GM12878 (cell line): ENCODE measurements at places on chromosomes 7 and 10.
A peak's percentile ranks its signal among the peaks of the same experiment; 100 is the strongest.

DNA sequence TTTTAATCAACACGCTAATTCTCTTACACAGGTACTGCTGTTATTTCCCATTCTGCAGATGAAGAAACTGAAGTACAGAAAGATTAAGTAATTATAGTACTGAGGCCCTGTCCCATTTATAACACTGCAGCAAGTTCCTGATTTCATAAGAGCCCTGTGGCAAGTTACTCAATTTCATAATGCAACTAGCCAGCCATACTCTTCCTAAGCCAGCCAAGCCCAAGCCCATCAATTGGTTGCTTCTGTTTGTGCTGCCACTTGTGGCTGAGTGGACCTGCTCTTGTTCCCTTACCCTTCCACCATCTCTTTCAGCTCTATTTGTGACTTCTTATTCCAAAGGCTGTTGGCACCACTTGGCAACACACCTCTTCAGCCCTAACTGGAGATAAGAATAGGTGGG is 19.7 kb upstream of the PRPF18 start:
- no peak for DNase-seq

GRCh38 chr10:1085258-1085657 is 29.1 kb downstream of the WDR37 start:
- DNase-seq = no peak

DNA sequence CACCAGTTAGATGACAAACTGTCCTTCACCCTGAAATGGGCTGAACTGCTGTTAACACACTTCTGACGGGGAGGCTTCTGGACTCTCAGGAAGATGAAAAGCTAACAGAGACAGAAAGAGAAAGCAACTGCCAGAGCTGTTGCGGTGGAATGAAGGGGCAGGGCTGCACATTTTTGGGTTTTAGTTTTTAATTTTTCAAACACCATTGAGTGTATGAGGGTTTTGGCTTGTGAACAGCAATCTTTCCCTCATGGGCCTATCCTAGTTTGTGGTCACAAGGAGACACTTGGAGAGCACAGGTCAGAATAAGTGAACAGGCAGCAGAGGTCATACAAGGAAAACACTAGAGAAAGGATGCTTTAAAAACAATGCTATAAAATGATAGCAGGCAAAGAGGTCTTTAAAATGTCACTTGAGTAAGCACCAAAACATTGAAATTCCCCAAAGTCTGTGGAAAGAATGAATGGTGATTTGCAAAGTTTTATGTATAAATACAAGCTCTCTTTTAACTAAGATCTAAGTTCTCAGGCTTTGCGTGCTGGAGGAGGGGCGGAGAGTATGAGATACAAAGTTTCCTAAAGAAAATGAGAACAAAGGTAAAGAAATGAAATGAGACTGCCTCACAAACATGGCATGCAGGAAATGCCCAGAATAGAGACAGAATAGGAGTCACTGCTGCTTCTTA is 101.4 kb upstream of the GLI3 start:
- DNase-seq = no peak

DNA sequence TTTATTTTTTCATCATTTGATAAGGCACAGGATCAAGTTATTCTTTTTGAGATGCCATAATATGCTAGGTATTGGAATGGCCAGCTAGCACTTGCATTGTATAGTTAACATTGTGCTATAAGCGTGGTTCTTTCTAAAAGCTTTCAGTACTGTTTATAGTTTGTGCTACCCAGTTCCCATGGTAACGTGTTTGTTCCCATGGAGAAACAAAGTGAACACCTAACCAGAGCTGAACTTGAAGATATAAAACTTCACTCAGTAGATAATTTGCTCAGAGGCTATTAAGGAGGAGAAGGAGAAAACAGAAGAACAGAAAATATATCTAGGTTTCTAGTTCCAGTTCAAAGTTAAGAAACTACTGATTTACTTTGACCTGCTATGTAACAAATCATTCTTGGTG is 23.6 kb upstream of the ITGB8 start:
- DNase-seq = peak; percentile 73

GRCh38 chr7:148807436-148807835 is 76.7 kb downstream of the EZH2 start:
- no peak for DNase-seq

GRCh38 chr10:44045020-44045419 is 339.9 kb downstream of the CXCL12 start:
- no peak for DNase-seq

- peak; percentile 40 for DNase-seq
Observed at GRCh38 chr10:121448766-121449421, 149.3 kb downstream of the FGFR2 start.
